ENCODE measurements at places on chromosomes 6 and 20.

DNA sequence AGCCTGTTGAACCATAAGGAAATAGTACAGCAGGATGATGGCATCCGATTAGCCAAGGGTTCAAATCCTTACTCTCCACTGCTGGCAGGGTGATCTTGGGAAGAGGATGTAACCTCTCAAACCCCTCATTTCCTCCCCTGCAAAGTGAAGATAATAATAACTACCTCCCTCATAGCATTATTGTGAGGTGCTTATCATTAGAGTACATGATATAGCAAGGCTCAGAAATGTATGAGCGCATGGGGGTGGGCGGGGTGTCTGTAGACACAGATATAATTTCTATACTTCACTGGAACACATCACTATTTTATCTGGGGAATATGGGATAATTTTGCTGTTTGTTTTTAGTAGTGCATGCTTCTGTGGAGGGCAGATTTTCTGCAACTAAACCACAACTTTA lies 89.8 kb upstream of the LAMP5 start:
- no peak for DNase-seq

- no peak for DNase-seq
Observed at GRCh38 chr20:56621730-56622129, 7.4 kb upstream of the TFAP2C start.

DNA sequence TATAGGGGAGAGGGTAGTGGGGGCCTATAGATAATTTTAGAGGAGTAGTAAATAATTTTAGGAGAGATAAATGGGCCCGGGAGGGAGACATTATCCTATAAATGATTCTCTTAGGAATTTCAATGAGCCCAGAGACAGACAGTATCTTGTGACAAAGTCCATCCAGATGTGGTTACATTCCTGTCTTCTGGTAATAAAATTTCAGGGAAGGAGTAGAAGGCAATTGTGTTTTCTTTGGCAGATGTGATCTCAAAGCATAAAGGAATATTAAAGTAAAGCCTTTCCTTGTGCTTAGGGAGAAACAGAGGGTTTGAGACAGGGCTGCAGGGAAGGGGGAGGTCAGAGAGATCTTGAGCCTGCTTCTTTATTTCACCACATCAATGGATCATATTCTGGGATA lies 979.8 kb upstream of the GJE1 start:
- DNase-seq, result no peak

GRCh38 chr6:154257067-154257466 lies 99.5 kb downstream of the IPCEF1 start:
- no peak for DNase-seq

DNA sequence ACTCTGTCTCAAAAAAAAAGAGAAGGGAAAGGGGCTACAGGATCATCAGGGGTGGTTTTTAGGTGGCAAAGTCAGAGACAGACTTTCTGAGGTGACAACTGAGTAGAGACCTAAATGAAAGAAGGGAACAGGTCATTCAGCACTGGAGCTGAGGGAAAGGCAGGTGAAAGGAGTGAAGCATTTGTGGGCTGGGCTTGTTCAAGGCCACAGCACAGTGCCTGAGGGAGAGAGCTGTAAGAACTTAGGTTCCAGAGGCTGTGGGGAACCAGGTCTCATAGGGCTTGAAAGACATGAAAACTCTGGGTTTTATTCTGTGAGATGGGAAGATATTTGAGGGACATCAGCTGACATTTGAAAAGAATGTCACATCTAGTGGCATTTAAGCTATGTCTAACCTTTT lies 20.8 kb downstream of the KATNA1 start:
- DNase-seq, result no peak

DNA sequence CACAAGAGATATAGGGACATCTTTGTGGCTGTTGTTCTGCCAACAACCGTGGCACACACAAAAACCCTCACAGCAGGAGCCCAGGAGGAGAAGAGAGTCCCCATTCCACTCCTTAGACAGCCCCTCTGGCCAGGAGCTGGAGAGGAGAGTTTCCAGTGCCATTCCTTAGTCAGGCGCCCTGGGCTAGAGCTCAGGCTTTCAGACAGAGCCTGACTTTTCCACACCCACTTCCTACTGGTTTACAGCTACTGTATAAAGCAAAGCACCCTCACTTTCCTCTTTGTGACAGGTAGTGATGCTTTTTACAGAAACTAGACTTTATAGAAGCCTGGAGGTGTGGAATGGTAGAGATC lies 145.9 kb downstream of the SYCP2 start:
- no peak for DNase-seq

GRCh38 chr6:35496036-35496840 lies 641 bp downstream of the TEAD3 start:
- peak; percentile 56 for DNase-seq

DNA sequence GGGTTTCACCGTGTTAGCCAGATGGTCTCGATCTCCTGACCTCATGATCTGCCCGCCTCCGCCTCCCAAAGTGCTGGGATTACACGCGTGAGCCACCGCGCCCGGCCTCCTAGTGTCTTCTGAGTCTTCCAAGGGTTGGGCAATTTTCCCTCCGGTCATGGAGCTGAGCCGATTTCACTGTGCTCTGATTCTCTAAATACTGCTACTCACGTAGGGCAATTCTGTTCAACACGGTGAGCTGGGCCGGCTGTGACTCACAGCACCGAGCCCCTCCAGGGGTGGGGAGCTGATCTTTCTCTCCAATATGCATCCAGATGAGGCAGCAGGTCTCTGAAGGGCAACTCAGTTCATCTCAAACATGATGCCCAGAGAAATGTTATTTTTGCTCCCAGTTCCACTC lies 71.6 kb upstream of the CD93 start:
- peak; percentile 58 for DNase-seq

DNA sequence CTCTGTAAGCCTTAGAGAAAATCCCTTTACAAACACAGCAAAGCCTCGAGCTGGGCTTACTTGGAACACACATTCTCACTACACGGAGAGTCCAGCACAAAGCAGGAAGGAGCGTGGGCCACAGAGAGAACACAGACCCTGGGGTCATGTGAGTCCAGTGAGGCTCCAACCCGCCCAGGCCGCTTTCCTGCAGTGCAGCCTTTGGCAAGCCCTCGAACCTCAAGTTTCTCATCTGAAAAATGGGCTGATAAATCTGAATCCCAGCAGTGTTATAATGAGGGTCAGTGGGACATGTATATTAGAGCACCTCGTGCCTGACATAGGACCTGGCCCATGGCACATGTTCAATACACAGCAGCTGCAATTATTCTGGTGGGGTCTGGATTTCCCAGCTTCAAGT lies 305.5 kb upstream of the SULF2 start:
- no peak for DNase-seq

GRCh38 chr6:121235386-121235785 lies 98.9 kb downstream of the TBC1D32 start:
- no peak for DNase-seq

GRCh38 chr6:113315879-113316278 lies 541.3 kb upstream of the MARCKS start:
- DNase-seq, result peak; percentile 73

DNA sequence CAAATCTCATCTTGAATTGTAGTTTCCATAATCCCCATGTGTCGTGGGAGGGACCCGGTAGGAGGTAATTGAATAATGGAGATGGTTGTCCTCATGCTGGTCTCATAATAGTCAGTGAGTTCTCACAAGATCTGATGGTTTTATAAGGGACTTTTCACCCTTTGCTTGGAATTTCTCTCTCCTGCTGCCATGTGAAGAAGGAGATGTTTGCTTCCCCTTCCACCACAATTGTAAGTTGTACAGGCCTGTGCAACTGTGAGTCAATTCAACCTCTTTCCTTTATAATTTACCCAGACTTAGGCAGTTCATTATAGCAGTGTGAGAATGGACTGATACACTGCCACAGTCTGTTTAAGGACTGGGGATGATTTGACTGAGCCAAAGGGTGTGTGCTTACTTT lies 44.7 kb downstream of the NKAIN2 start:
- DNase-seq, result no peak

- no peak for DNase-seq
Observed at GRCh38 chr6:165661664-165662025, 1.4 kb downstream of the PDE10A start.

DNA sequence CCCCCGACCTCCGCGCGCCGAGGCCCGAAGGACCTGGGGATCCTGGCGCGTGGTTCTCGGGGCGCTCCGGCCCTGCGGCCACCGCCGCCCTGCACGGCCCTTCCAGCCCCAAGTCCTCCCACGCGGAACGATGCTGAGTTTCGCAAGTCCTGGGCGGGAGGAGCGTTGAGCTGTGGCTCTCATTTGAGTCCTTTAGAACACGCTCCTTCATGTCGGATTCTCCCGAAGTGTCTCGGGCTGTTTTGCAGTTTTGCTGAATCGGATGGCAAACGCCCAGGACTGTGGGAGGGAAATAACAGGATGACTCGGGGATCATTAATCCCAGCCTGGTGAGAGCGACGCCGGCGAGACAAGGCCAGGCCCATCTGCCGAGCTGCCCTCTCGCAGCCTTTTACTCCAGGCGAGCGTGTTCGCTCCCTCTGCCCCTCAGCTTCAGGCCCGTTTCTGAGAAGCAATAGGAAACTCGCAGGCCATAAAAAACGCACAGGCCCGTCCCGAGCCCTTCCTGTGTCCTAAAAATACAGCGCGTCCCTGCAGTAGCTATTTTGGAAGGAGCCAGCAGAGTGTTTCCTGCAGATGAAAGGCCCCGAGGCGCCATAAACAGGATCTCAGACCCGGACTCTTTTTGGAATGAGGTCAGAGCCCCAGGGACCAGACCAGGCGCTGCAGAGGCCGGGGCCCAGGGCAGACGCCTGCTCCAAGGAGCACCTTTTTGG lies 153.5 kb downstream of the DLL1 start:
- no peak for DNase-seq

GRCh38 chr6:49327005-49327404 lies 136.0 kb downstream of the MMUT start:
- DNase-seq, result peak; percentile 27

DNA sequence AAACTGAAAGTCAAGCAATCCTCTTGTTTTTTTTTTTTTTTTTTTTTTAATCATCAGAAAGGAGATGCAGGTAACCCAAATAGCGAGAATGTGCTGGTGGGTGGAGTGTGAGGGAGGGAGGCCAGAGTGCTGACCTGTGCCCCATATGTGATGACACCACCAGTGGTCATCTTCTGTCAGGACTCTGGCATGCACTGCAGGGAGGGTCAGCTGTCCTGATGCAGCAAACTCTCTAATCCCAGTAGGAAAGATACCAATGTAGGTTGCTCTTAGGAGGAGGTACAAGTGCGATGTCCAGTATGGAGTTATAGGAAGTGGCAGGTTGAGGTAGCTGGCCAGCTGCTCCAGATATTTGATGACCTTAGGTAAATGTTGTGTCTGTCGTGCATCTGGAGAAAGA lies 2.8 kb upstream of the CST4 start:
- no peak for DNase-seq

DNA sequence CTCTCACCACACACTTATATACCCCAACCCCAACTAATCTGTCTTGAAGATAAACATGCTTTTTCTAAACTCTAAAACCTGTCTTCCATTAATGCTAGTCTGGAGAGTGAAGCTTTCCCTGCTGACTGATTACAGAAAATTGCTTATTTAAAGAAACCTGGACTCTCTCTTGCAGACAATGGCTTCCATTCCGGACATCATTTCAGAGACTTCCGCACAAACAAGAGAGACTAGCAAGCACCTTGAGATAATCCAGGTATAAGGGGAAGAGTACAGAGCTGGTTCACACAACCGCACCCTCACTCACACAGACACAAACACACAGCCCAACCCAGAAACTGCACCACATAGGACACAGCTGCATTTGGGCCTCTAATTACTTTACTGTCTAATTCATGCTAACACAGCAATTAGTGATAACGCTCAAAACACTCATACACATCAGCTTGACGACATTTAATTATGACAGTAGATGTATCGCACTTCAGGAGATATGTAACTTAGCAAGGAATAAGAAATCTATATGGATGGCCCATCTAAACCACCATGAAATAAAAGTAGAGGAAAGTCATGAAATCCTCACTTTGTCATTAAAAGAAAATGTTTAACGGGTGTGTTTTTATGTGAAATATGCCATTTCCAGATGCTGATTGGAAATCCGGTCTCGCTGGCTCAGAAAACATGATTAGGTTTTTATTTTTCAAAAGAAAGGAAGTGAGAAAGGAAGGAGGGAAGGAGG lies 138.1 kb upstream of the JARID2 start:
- no peak for DNase-seq

GRCh38 chr6:53672237-53672636 lies 6.7 kb upstream of the KLHL31 start:
- DNase-seq, result no peak

DNA sequence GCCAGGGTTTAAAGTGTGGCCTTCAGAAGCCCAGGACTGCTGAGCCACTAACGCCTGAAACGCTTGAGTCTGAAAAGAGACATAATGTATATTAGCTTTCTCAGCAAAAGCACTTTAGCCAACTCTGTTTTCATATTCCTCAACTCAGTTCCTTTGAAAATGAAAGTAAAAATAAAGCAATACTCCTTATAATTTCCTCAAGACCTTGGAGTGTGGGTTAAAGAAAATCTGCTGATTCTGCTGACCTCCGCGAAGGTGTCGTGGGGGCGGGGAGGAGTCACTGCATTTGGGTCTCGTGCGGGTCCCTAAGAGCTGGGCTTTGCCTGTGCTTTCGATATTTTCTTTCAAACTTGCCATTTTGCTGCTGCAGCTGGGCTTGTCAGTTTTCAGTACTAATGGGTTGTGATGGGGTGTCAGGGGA lies 142.2 kb upstream of the ARID1B start:
- DNase-seq, result no peak

DNA sequence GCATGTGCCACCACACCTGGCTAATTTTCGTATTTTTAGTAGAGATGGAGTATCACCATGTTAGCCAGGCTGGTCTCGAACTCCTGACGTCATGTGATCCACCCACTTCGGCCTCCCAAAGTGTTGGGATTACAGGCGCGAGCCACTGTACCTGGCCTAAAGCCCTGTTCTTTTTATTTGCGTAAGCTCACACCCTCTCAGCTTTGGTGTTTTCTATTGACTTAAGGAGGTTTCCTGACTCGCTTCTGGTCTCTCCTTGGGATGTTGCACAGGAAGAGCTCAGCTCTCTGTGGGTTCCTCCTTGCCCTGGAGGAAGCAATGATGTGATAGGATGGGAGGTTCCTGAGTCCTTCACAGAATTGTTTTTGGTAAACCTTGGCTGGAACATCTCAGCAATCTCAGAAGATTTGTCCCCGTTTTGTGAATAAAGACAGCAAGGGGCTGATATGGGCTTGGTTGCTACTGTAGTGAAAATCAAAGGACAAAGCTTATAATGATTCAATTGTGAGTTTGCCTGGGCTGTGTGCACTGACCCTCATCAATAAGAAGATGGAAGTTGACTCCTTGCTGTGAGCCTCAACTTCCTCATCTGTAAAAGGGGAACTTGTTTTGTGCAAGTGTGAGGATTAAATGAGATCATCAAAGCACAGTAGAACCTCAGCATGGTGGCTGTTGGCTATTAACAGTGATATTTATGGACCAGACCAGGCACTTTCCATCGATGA lies 27.0 kb downstream of the TOX2 start:
- peak; percentile 66 for DNase-seq

- peak; percentile 58 for DNase-seq
Observed at GRCh38 chr20:6714279-6714711, 53.2 kb upstream of the BMP2 start.

- DNase-seq, result no peak
Observed at GRCh38 chr6:74689601-74690000, 516.3 kb downstream of the COL12A1 start.

All from epithelial cell of esophagus (primary cell).